ENCODE measurements at places on chromosomes 3 and 15.

DNA sequence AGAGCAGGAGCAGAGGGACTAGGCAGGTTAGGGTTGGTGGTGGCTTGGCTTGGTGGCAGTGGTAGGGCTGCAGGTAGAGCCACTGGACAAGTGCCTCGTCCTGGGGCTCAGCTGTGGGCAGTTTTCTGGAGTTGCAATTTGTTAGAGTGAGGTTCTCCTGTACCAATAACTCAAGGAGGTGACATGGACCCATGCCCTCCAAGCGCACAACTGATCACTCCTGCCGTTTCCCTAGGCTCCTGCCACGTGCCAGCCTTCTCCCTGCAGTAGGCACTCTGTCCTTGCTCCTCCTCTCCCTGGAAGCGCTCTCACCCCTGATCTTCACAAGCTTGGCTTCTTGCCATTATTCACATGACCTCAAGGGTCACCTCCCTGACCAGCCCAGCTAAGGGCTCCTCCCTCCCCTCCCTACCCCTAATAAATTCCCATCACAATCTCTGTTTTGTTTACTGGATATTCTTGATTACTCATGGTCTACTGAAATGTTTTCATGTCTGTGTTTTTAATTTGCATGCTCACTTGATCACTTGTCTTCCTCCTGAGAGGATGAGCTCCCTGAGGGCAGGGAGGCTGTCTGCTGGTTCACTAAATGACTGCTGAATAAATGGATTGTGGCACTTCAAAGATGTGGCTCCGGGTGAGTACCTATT, 3.3 kb downstream of the WNT7A start:
- no peak for DNase-seq

DNA sequence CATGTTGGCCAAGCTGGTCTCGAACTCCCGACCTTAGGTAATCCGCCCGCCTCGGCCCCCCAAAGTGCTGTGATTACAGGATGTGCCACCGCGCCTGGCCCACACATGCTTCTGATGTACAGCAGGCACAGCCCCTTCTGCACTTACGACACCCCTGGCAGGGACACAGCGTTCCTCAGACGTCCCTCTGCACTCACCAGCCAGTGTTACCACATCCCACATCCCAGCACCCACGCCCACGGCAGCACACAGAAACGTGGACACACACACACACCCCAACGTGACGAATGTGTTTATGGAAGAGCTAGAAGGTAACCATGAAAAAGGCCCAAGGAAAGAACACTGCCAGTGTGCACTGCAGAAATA, 576 bp upstream of the RPAP1 start:
- DNase-seq = no peak

DNA sequence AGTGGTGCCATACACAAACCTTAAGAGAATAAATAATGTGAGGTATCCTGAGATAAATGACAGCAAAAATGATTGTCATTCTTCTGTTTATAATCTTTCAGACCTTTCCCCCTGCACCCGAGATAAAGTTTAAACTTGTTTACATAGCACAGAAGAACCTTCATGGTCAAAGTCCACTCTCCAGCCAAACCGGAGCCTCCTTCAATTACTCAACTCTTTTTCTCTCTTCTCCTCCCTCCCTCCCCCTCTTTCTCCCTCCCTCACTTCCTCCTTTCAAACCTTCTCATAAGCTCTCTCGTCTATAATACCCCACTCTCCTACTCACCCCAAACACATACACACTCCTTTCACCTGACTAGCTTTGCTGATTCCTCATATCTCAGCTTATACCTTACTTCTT, 198.9 kb downstream of the EFHB start:
- no peak for DNase-seq

GRCh38 chr15:63372018-63372705, 9.5 kb downstream of the CA12 start:
- DNase-seq = peak; percentile 99

All from fibroblast of skin of back (primary cell).